ENCODE measurements at places on chromosomes 5 and 9.
A peak's percentile ranks its signal among the peaks of the same experiment; 100 is the strongest.

GRCh38 chr5:481347-481746 lies 38.4 kb downstream of the EXOC3 start:
- no peak for DNase-seq

- no peak for DNase-seq
Measured at GRCh38 chr9:90012949-90013348, 408.1 kb downstream of the GADD45G start.

DNA sequence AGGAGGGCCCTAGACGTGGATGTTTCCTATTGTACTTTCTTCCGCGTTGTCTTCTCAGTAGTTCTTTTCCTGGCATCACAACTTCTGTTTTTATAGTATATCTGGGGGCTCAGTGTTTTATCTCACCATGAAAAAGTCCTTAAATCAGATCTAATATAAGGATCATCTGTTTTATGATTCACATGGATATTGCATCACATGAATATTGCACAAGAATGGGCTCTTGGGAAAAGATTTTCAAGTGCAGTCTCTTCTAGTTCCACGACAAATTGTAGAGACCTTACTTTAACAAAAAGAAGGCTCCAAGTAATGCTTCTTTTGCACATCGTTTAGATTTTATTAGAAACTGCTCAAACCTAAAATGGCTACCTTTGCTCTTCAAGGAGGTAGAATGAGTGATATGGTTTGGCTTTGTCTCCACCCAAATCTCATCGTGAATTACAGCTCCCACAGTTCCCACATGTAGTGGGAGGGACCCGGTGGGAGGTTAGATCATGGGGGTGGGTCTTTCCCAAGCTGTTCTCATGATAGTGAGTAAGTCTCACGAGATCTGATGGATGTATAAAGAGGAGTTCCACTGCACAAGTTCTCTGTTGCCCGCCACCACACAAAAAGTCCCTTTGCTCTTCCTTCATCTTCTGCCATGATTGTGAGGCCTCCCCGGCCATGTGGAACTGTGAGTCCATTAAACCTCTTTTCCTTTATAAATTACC lies 53.7 kb upstream of the FAM120A start:
- no peak for DNase-seq

DNA sequence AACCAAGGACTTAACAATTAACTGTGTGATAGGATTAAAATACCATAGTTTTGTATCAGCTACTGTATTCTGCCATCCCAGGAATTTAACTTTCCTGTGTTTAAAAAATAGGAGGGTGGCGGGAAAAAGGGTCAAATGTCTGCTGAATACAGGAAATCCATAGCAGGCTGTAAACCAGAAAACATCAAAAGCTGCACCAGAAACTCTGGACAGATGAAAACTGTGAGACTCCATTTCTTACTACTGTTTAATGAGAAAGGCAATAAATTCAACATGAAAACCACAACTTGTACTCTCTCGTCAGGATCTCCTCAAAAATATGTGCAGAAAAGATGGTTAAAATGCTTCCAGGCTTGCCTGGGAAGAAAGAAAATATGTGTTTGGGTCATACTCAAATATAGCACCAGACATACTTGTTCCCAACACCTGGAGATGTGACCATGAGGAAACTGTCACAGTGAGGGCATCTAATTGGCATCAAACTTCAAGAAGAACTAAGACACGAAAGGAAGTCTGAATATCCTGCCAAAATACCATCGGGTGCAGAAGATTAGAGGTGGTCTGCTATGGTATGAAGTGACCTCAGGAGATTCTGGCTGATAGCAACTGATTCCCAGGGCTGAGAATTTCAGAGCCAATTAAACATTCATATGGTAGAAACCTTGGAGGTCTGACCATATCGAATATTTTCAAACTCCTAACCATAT lies 164.7 kb upstream of the TARS1 start:
- DNase-seq: no peak

DNA sequence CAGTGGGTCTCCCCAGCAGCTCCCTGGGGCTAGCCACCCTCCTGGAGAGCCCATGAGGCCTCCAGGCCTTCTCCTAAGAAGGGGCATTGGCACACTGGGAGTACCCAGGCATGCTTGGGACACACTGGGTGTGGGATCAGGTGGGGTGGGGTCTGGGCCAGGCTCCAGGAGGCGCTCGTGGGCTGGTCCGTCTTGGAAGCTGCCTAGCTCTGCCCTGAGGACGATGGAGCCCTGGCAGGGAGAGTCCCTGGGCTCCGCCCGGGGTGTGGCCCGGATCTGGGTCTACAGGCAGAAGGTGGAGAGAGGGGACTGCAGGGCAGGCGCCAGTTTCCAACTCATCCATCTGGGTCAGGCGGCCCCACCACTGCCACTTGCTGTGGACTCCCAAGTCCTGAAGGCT lies 2.4 kb downstream of the PRRX2 start:
- DNase-seq: no peak

DNA sequence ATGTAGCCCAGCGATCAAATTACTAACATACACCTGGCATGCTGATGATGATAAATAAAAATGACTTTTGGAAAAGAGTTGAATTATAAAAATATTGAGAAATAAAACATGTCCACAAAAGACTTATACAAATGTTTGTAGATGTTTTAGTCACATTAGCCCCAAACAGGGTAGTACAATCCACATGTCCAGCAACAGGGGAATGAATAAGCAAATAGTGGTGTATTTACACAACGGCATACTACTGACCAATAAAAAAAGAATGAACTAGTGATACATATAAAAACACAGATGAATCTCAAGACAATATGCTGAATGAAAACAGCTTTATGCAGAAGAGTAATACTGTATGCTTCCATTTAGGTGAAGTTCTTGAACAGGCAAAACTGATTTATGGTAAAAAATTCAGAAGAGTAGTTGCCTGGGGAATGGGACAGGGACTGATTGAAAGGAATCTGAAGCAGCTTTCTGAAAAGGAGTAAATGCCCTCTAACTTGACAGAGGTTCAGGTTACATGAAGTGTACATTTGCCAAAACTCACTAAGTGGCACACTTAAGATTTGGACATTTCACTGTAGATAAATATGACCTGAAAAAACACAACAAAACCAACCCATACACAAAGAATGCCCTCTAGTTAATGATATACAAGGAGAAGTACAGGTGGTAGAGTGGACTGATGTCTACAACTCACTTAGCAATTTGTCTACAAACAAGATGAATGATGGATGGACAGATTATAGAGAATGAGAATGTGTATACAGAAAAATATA lies 35.4 kb downstream of the ACTL7A start:
- DNase-seq: no peak

- DNase-seq: no peak
Measured at GRCh38 chr5:154593796-154594195, 115.8 kb upstream of the HAND1 start.

GRCh38 chr5:153756540-153756939 lies 266.1 kb downstream of the GRIA1 start:
- DNase-seq: no peak

DNA sequence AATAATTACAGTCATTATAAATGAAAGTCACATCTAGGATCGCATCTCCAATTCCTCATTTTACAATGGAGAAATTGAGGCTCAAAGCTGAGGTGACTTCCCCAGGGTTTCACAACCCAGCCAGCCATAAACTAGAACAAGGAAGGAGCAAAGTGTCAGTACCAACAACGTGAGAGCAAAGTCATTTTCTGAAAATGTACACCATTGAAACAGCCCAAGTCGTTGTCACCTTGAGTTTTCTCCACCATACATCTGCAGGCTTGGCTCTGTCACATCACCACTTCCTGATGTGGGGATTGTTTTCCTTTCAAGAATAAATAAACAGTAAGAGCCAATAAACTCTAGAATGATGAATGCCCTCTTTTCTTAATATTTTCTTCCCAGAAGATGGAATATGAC lies 184.5 kb upstream of the PTGER4 start:
- no peak for DNase-seq

GRCh38 chr5:176822041-176822792 lies 11.9 kb downstream of the UNC5A start:
- no peak for DNase-seq

DNA sequence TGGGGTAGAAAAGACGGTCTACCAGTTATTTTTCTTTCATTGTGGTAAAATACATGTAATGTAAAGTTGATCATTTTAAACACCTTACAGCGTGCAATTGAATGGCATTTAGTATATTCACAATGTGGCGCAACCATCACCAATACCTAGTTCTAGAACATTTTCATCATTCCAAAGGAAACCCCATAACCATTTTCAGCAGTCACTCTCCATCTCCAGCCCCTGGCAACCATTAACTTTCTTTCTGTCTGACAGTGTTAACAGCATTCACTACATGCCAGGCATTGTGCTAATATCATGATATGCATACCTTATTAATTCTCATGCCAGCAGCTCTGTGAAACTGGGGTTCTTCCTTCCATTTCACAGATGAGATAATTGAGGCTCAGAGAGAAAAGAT lies 32.0 kb downstream of the PTGS1 start:
- no peak for DNase-seq

GRCh38 chr5:91232523-91232922 lies 150.6 kb downstream of the ARRDC3 start:
- DNase-seq: no peak

GRCh38 chr9:75156858-75157257 lies 68.5 kb downstream of the OSTF1 start:
- no peak for DNase-seq

GRCh38 chr5:95843733-95844223 lies 21.3 kb upstream of the GLRX start:
- no peak for DNase-seq

DNA sequence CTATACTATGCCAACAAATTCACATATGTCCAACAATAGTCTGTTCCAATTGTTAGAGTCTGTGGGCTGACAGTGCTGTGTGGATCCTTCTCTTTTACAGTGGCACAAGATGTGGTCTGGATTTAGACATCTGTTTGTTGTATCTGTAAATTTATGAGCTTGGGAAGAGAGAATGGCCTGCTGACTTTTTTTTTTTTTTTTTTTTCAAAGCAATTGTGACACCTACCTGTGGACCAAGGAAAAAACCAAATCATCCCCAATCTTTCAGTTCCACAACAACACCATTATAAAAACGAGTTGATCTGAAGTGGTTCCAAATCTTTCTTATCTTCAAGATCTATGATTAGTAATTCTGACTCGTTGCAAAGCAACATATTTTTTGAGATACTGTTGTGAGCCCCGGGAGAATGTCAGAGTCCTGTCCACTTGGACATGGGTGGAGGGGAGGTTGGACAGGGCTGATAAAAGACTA lies 4.9 kb downstream of the IRX2 start:
- DNase-seq: no peak

GRCh38 chr5:82259172-82259800 lies 18.9 kb downstream of the RPS23 start:
- no peak for DNase-seq

DNA sequence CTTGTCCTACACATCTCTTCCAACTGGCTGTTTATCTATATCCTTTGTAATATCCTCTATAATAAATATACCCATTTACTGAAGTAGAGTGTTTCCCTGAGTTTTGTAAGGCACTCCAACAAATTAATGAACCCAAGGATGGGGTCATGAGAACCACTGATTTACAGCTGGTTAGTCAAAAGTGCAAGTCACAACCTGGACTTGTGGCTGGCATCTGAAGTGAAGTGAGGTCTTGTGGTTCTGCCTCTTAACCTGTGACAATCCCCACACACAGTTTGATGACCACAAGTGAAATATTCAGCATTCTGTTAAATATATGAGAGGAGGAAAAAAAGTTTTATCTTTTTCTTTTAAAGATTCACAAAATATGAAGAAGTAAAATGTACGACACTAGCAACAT lies 126.1 kb downstream of the NR2F1-AS1 start:
- DNase-seq: no peak

- DNase-seq: no peak
Measured at GRCh38 chr9:88049677-88050307, 75.5 kb upstream of the CDK20 start.

DNA sequence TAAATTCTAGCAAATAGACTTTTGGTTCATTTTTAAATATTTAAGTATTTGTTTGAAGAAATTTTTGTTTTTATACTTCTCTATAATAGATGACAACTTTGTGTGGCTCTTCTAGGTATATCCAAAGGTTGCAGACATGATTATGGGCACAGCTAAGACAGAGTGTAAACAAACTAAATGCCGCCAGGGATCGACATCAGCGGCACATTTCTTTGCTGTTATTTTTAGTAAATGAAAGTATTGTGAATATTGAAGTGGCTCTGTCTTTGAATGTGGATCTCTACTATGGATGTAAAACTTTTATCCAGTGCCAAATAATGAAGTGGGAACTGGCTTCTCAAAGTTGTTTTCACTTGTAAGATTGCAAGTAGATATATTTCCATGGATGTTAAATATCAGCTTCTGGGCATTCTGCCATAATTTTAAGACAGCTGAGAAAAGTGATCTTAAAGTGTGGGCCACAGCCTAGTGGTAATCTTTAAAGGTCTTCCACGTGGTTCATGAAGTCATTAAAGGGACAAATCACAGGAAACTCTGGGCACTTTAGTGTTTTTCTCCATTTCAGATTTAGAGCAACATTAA lies 589.9 kb downstream of the ZNF608 start:
- DNase-seq: no peak

- no peak for DNase-seq
Measured at GRCh38 chr5:56429110-56429561, 196.0 kb upstream of the ANKRD55 start.

- DNase-seq: peak; percentile 49
Measured at GRCh38 chr9:37582548-37583157, 6.5 kb upstream of the FBXO10 start.

GRCh38 chr9:33703430-33704102 lies 91.8 kb upstream of the PRSS3 start:
- no peak for DNase-seq

- no peak for DNase-seq
Measured at GRCh38 chr5:67311208-67311607, 114.6 kb upstream of the CD180 start.

- no peak for DNase-seq
Measured at GRCh38 chr5:63164339-63164738, 585.7 kb downstream of the LRRC70 start.

GRCh38 chr5:67042176-67043003 lies 154.2 kb downstream of the CD180 start:
- no peak for DNase-seq

GRCh38 chr5:43348207-43348606 lies 35.0 kb upstream of the HMGCS1 start:
- no peak for DNase-seq

DNA sequence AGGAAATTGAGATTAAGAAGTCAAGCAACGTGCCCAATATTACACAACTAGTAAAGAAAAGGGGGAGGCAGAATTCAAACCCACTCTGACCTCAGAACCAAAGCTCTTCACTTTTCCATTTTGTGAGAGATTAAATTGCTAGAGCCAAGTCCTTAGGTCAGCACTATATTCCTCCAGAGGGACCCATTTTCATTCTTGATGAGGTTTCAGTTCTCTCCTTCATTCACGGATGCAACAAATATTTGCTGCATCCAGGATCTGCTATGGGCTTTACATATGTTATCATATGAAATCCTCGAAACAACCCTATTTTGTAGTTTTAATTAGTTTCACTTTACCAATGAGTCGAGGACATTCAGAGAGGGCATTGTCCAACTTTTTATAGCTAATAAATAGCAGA lies 239.2 kb downstream of the EFNA5 start:
- no peak for DNase-seq

GRCh38 chr5:41681840-41682239 lies 171.4 kb upstream of the PLCXD3 start:
- no peak for DNase-seq

Data from CD4-positive, alpha-beta T cell treated with Interleukin-12 subunit alpha and Interleukin-12 subunit beta, for 1 hour (primary cell).